ENCODE measurements at places on chromosomes 11 and 22.

GRCh38 chr11:119338318-119338890 lies 2.3 kb downstream of the C1QTNF5 start:
- DNase-seq = peak; percentile 90

- no peak for DNase-seq
Measured at GRCh38 chr11:61120706-61121191, 18.5 kb downstream of the CD5 start.

- no peak for DNase-seq
Measured at GRCh38 chr22:49694462-49695260, 133.0 kb downstream of the BRD1 start.

DNA sequence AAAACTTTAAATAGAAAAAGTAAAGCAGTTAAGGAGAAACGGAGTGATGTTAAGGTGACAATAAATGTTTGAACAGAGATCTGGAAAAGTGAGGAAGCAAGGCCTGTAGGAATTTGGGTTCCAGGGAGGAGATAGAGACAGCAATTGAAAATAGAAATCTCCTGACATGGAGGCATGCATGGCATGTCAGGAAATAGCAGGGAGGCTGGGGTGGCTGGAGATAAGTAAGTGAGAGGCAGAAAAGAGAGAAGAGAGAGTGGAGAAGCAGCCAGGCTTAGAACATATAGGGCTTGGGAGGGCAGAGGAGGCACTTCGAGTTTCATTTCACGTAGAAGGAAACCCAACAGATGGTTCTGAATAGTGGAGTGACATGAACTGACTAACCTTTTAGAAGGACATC lies 185.5 kb downstream of the LRRC4C start:
- DNase-seq = no peak

DNA sequence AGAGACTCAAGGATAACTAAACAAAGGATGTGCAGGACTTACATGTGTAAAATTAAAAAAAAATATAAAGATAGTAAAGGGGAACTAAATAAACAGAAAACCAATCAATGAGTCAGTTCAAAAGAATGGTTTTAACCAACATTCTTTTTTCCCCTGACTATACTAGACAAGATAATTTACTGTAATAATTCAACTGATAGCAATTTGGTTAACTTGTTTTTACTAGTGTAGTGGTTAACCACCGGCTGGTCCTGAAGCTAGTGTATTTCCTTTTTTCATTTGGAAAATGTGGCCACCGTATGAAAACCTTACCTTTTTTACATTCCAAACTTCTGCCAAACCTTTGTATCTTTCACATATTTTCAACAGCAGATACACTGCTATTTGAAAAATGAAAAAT lies 123.1 kb downstream of the ARHGAP42 start:
- peak; percentile 35 for DNase-seq

DNA sequence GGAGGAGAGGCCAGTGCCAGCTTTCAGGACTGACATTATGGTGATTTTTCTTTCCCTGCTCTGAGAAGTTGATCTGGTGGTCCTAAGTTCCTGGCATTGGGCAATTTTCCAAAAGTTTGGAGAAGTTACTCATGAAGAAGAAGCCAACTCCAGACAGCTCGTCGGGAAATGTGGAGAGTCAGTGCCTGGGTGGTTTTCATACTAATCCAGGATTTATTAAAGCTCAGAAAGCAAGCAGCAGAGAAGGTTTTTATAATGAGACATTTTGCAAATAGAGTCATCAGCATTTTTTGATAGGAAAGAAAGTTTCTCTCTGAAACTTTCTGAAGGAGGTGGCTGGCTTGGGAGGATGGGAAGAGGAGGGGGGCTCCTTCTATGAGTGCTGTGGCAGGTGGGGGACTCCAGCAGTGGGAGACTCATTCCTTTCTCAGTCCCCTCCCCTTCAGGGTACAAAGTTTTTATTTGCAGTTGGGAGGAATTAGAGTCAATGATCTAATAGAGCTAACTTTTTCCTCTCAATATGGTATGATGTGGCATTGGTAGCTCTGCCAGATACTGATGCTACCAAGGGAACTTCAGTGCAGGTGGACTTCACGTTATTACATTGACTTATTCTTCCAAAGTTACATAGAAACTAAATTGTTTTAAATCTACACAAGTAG lies 55.4 kb downstream of the LIF start:
- DNase-seq = no peak

- DNase-seq = no peak
Measured at GRCh38 chr22:37982151-37982785, 2.1 kb downstream of the SOX10 start.

DNA sequence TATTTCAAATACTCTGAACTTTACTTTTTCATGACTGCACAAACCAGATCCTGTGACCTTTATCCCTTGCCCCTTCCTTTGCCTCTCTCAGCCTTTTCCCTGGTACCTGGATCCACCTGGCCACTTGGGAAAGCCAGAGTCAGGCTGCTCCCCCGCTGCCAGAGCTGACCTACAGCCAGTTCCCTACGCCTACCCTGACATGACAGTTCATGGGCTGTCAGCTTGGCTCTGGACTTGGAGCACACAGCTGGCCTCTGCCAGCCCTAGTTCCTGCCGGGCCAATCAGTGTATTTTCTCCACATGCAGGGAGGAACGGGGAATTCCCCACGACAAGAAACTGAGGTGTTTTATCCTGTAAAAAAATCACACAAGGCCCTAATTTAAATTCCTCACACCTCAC lies 382.6 kb downstream of the INSC start:
- no peak for DNase-seq

GRCh38 chr11:127105593-127106541 lies 105.3 kb upstream of the KIRREL3 start:
- no peak for DNase-seq

GRCh38 chr22:29806196-29806595 lies 31.9 kb downstream of the ASCC2 start:
- DNase-seq = no peak

- DNase-seq = no peak
Measured at GRCh38 chr22:27952091-27952490, 33.0 kb upstream of the PITPNB start.

DNA sequence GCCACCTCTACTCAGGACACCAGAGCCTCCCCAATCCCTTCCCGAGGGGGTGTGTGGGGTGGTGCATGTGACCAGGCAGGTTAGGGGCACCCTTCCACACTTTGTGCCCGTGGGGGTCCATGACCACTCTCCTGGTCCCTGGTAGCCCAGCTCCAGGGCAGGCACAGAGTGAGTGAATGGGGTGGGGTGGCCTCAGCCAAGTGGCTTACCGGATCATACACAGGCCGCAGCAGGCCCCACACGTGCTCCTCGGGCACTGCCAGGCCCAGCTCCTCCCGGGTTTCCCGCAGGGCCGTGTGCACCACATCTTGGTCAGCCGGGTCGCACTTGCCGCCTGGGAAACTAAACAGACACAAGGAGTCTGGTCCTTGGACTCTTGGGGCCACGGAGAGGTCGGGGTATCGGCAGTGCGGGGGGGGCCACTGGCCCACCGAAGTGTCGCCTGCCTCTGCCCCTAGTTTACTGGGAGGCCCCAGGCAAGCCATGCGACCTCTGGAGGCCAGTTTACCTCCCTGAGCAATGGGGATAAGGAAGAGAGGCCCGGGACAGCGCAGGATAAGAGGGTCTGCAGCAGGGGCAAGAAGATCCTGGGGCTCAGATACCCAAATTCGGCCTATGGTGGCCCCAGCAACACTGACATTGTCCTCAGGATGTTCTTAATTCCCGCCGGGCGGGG lies 889 bp downstream of the NUDT8 start:
- DNase-seq = no peak

DNA sequence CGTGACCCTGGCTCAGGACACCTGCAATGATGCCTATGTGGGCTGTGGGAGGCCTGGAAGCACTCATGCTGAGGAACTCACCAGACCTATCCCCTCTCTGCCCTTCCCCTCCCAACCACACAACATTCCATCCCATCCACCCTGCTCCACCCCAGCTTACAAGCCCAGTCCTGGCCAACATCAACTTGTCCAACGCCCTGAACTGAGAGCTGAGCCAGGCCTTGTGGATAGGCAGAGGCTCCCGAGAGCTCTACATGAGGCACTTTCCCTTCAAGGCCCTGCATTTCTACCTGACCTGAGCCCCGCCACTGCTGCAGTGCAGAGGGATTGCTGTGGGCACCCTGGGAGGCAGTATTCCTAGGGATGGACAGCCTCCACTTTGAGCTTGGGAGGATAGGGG lies 112.4 kb downstream of the PDE2A start:
- DNase-seq = no peak

GRCh38 chr22:42270176-42270509 lies 310 bp downstream of the TCF20 start:
- peak; percentile 32 for DNase-seq

DNA sequence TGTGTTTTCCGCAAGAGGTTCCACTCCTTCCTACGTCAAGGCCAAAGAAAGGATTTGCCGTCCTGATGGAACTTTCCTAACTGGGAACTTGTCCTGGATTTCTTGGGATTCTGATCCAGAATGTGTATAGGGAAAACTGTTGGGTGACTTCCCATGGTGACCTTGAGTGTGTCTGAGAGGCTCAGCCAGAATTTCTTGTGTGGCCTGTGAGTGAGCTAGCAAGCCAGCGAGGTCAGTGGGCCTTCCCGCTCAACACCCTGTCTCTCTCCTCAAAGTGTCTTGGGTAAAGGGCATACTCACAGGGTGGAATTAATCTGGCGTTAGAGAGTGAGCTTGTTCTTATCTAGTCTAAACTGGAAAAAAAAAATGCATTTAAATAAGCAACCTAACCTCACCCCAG lies 20.4 kb downstream of the ZNRF3 start:
- no peak for DNase-seq

DNA sequence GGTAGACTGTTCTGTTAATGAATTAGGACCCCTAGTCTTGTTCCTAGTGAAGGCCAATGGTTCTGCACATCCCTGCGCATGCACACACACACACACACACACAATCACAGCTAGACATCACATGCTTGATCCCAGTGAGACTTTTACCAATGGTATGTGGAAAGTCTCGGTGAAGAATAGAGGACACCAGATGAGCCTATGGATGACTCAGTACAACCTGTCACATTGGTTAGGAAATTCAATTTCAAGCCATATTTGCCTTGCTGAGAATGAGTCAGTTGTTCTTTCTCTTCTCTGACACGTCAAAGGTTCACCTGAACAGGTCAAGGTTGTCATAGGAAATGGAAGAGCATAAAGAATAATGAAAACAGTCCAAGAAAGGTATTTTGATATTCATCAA lies 122.0 kb downstream of the SLC17A6 start:
- DNase-seq = no peak

DNA sequence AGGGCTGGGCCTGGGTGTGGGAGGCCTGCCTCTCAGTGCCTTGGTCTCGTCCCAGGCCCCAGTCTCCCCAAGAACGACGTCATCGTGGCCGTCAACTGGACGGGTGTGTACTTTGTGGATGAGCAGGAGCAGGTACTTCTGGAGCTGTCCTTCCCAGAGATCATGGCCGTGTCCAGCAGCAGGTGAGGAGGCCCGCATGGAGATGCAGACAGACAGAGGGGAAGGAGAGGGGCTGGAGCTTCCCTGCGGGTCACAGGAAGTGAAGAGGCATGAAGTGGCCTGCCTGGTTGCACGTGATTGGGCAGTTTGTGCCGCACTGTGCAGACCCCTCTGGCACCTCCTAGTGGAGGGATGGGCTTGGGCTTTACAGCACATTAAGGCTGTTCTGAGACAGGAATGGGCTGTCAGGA lies 70.4 kb downstream of the MYO7A start:
- DNase-seq = peak; percentile 30

GRCh38 chr11:17457396-17458173 lies 19.1 kb downstream of the ABCC8 start:
- no peak for DNase-seq

DNA sequence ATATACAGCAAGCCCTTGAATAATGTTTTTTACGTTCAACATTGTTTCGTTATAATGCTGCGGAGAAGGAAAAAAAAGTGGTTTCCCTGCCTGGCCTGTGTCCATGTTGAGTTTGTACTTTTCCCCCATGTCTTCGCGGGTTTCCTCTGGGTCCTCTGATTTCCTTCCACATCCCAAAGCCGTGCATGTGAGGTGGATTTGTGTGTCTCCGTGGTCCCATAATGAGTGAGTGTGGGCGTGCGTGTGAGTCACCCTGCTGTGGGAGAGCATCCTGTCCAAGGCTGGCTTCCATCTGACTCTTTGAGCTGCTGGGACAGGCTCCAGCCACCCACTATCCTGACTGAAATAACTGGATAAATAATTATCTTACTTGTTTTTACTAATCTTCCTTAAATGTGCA lies 29.6 kb upstream of the SNX19 start:
- no peak for DNase-seq

DNA sequence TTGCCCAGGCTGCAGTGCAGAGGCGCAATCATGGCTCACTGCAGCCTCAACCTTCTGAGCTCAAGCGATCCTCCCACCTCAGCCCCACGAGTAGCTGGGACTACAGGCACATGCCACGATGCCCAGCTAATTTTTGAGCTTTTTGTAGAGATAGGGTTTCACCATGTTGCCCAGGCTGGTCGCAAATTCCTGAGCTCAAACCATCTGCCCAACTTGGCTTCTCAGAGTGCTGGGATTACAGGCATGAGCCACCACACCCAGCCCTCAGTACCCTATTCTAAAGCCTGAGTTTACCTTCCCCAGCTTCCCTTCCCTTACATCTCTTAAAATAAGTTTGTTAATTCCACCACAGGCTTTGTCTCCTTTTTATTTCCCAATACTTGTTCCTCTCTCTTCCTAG lies 59.1 kb downstream of the AMBRA1 start:
- DNase-seq = no peak

DNA sequence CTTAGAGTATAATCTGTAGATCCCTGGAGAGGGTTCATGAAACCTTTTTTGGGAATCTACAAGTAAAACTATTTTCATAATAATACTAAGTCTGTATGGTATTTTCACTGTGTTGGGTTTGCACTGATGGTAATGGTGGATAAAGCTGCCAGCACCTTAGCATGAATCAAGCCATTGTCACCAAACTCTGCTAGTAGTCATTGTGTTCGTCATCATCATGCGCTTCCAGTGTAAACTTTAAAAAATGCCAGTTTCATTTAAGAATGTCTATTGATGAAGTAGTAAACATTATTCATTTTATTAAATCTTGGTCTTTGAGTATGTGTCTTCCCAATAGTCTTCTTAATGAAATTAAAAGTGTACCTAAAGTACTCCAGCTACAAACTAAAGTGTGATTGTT lies 15.0 kb downstream of the ALKBH3 start:
- no peak for DNase-seq
